Neuronal stem cell (in vitro differentiated cells): ENCODE measurements at places on chromosomes 7 and 10.

DNA sequence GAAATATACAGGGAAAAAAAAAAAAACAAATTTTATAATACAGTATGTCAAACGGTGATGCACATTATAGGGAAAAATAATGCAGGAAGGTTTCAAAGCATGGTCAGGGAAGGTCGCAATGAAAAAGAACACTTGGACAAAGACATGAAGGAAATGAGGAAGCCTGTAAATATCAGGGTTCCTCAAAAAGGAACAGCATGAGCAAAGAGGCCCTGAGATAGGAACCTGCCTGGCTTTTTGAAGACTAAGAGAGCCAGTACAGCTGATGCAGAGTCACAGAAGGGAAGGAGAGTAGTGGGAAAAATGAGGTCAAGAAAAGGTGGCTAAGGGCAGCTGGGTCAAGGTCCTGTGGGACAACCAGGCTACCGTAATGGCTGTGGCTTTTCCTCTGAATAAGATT, 1.9 kb downstream of the VPS41 start:
- DNase-seq: no peak

- no peak for DNase-seq
Measured at GRCh38 chr10:1214882-1215540, 158.8 kb downstream of the WDR37 start.

- DNase-seq: no peak
Measured at GRCh38 chr10:110508159-110508788, 10.6 kb downstream of the DUSP5 start.

DNA sequence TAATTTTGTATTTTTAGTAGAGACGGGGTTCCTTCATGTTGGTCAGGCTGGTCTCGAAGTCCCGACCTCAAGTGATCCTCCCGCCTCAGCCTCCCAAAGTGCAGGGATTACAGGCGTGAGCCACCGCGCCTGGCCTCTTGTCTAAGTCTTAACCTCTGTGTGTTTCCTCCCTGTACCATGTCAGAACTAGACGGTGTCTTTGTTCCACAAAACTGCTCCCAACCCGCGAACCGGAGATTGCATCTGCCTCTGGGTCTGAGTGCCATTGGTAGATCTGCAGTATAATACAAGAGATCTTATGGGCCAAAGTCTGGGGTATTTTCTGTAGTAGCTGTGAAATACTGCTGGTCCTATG, 1.3 kb upstream of the EEF1AKMT2 start:
- no peak for DNase-seq

GRCh38 chr10:36771725-36772124, 353.7 kb upstream of the ANKRD30A start:
- DNase-seq: no peak
